NT2/D1 (cell line): ENCODE measurements at places on chromosomes 3 and 15.

GRCh38 chr3:46481636-46482035 is 16.1 kb upstream of the RTP3 start:
- DNase-seq: no peak

- no peak for DNase-seq
Measured at GRCh38 chr3:98680723-98681122, 82.4 kb upstream of the ST3GAL6 start.

DNA sequence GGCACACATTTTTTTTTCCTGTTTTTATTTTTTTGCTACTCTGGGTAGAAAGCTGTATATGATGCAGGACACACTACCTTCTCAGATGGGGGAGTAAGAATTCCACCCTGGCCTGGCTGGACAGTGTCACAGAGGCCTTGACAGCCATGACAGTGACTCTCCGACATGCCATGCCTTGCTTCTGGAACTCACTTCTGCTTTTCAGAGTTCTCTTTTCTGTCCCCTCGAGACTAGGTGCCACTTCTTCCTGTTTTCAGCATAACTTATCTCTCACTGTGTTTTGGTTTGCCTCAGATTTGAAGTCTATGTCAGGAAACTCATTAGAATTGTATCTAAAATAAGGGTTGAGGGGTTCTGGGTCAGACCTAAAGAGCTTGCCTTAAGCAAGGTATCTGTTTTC is 69.1 kb upstream of the SEC13 start:
- DNase-seq: no peak

DNA sequence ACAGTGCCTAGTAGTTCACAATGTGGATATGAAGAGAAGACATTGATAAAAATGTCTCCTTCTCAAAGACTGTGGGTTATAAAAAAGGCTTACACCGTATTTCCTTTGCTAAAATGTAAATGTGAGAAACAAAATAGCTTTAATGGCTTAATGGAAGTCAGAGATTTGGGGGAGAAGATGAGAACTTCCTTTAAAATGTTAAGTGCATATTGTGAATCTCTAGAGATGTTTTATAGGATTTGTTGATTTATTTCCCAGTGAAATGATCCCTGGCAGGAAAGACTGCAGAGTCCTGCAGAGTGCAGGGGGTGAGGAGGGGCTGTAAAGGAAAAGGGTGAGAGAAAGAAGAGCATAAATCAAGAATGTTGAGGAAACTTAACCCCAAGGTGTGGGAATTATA is 305.1 kb downstream of the GAP43 start:
- no peak for DNase-seq
